ENCODE measurements at places on chromosomes 6 and 20.

- DNase-seq, result no peak
Observed at GRCh38 chr6:168117942-168118341, 38.9 kb upstream of the FRMD1 start.

GRCh38 chr6:6543181-6543879 lies 45.2 kb upstream of the LY86 start:
- DNase-seq, result no peak

DNA sequence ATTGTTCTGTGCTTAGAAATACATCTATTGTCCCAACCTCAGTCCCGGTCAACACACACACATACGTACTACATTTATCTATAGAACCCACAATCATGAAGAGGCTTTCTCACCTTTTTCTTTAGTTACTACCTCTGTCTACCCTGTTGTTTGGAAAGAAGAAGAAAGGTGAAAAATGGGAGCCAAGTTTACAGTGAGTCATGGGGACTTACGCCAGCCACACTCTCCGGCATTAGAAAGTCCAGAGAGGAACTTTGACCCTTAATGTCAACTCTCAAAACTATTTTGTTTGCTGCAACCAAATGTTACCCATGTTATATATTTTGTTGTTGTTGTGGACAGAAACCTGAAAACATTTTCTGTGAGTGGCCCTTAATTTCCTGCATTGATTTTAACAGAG lies 259.1 kb downstream of the ZFAND3 start:
- DNase-seq, result no peak

DNA sequence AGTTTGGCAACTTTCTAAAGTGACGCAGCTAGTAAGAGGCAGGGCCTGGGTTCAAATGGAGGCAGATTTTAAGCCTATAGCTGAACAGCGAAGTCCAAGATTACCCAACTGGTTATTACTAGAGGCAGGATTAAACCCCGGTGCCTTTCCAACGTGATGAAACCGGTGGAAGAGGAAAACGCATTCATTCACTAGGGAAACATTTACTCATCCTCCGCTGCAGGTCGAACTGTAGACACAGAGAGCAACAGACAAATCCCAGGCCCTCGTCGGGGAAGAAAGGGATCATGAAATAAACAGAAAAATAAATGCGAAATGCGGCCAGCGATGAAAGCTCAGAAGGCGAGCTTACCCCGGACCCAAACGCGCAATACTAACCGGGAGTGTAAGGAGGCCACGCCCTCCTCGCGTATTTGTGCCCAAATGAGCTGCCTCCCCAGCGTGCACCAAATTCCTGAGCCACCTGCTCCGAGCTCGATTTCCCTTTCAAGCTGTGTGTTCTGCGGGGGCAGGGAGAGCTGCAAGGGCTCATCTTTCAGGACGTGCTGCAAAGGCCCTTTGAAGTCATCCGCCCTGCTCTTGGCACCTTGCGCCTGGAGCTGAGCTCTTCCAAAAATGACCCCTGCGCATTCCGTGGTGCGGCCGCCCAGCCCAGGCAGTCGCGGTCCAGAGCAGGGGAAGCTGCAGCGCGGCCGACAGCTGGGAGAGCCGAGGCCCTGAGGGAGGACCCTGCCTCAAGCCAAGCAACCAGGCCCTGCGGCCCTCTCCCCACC lies 46.9 kb downstream of the PDYN start:
- no peak for DNase-seq

- peak; percentile 89 for DNase-seq
Observed at GRCh38 chr6:26020329-26021000, 57.9 kb downstream of the TRIM38 start.

GRCh38 chr20:59996108-59996507 lies 37.9 kb downstream of the CDH26 start:
- DNase-seq, result no peak

DNA sequence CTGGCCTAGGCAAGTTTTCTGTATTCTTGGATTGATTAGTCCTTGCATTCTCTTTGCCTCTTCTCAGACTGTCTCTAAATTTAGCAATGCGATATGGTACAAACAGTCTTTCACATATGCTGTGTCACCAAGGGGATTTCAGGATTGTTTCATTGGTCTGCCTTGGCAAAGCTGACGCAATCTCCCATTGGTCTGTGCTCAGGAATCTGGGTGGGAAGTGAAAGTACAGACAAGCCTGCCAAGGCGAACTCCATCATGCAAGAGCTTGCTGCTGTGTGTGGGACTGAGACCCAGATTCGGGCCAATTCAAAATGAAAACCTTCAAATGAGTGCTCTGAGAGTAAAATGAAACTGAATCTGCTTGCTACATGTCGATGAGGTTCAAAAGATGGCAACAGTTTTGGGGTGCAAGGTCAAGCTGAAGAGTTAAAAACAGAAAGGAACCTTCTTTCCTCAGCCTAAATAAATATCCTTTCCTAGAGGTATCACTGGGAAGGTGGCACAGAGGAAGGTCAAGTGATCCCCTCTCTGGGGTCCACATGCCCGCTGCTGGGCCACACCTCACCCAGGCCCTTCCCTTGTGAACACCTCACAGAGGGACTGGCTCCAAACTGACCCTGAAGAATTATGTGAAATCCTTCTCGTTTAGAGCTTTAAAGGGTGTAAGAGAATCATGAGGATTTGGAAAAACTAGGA lies 198.8 kb upstream of the PREP start:
- no peak for DNase-seq

DNA sequence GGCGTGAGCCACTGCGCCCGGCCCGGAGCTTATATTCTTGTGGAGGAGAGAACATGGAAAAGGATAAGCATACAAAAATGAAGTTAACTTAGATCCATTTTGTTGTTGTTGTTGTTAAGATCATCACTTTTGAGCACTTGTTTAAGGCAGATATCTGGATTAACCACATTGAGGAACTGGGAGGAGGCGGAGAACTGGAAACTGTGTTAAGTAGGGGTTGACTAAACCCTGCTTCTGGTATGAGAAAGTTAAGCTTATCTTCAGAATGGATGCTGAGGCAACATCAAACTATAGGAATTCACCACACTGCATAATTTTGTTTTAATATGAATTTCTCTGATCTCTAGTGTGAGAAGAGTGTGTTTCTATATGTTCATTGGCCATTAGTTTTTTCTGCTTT lies 57.6 kb downstream of the GCNT2 start:
- no peak for DNase-seq

GRCh38 chr6:169145496-169145895 lies 108.2 kb downstream of the THBS2 start:
- DNase-seq, result no peak

GRCh38 chr6:51865176-51865575 lies 222.2 kb downstream of the PKHD1 start:
- no peak for DNase-seq

DNA sequence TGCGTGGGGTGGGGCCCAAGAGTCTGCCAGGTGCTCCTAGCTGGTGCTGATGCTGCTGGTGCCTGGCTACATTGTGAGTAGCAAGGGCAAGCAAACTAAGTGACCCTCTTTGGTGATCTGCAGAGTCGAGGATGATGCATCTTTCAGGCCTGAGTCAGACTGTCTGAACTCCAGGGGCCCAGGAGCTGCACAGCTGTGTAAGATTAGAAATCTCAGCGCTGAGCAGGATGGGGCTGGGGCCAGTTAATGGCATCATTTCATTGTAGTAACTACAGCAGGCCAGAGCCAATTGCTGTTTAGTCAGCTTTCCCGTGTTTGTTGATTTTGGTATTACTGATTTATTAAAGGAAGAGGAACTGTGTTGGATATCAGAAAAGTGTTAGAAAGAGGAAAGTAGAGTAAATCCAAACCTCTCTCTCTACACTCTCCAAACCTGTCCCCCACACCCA lies 365.2 kb downstream of the PAX1 start:
- no peak for DNase-seq

GRCh38 chr6:40194447-40195170 lies 260.3 kb upstream of the MOCS1 start:
- DNase-seq, result no peak

DNA sequence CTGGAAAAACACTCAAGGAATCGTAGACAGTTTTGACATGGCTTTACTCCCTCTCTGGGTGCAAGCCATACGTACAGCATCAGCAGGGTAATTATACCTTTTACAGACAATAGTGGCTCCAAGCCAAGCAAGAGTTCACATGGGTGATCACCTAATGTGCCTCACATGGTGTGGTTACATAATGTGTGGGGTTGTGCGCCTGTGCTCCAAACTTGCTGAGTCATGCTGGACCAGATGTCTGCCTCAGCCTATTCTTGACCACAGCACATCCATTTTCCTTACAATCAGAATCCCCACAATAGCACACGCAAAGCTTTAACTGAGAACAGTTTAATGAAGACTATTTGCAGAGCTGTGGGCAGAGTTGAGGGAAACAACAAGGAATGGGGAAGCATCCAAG lies 74.5 kb downstream of the ALDH8A1 start:
- no peak for DNase-seq

DNA sequence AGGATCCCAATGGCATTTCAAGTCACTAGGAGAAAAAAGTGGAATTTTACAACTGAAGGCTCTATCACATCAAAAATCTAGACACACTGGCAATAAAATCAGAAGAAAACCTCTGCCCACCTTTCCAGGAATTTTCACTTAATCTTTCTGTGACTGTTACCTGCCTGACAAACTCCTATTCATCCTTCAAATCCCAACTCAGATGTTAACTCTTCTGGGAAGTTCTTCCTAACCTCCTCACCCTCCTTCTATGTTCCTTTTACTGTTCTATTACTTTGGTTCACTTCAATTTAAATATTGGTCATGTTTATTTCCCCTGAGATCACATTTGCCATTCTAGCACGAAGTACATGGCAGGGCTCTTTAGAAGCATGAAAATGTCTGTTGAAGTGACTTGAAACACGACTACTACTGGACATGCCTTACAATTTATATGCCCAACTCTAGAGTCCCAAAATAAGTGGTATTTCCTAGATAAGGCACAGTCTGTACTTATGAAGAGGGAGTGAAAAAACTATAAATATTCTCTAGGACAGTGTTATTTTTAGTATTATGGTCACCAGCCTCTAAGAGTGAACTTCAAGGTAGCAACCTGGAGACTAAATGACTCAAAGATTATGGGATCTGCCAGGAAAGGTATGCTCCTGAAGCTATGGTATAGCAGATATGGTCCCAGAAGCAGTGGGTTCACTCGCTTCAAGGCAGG lies 17.1 kb downstream of the CHD6 start:
- DNase-seq, result no peak

Measured in HuH-7 (cell line).